ENCODE measurements at places on chromosomes 7 and 10.
A peak's percentile ranks its signal among the peaks of the same experiment; 100 is the strongest.

- no peak for DNase-seq
Observed at GRCh38 chr7:113263749-113264148, 145.4 kb upstream of the SMIM30 start.

- DNase-seq = peak; percentile 14
Observed at GRCh38 chr7:142024547-142024946, 28.9 kb downstream of the MGAM start.

- DNase-seq = no peak
Observed at GRCh38 chr7:142960955-142961512, 1.1 kb downstream of the KEL start.

- DNase-seq = no peak
Observed at GRCh38 chr10:7407368-7408290, 3.2 kb downstream of the SFMBT2 start.

GRCh38 chr10:95326396-95326795 lies 35.6 kb upstream of the PDLIM1 start:
- DNase-seq = no peak

GRCh38 chr10:22320591-22321155 lies at the start of gene BMI1:
Gene BMI1 (plus strand): TSS chr10:22321099. CDS start chr10:22326450, 5,351 bp downstream.
- peak; percentile 87 for DNase-seq

- DNase-seq = no peak
Observed at GRCh38 chr7:64639267-64640001, 26.5 kb upstream of the ZNF107 start.

DNA sequence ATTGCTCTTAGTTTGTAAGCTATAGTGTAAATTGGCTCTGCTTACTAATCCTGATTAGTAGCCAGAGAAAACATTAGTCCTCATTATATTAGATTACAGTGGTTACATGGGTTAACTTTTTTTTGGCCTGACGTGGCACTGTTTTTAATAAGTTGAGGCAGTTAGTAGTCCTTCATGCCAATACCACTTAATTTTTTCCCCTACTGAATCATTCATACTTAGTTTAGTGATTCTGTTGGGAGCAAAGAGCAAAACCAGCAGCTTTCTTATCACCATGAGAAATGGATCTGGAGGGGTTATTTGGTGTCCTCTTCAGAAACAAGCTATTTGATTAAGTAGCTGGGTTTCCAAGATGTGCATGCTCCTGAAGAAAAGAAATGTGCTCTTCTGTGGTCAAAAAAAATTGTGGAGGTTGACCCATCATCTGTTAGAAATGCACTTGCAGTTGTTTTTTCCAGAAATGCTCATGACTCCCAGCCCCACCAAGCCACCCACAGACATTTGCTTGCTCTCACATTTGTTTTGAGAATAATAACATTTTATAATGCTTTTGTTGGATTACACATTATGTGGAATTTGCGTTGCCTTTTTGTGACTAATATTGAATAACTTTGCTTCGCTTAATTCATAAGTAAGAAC lies 258.5 kb downstream of the HDAC9 start:
- DNase-seq = no peak

GRCh38 chr10:5827841-5828240 lies 14.6 kb upstream of the GDI2 start:
- no peak for DNase-seq

DNA sequence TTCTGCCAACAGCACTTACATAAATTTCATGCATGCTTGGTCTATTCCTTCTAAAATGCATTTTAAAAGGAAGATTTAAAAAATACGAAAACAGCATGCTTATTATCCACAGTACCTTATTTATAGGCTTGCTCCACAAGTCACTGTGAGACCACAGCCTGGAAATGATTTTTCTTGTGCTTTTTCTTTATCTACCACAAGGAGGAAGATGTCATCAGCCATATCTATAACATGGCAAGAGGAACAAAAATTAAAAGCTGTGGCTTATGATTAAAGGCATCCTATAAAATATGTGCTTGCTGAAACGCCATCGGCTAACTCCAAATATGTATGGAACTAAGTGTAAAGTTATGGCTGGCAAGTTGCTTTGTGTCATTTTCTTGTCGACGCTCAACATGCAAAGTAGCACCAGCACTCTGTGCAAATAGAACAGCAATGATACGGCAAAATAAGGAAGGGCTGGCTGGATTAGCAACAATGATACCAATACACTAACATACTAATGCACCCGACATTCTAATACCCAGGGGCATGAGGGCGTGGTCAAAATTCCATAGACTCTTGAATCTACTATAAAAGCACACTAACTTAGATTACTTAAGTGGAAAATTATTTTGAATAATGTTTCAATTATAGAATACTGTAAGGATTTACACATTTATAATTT lies 41.2 kb upstream of the AKR1E2 start:
- DNase-seq = no peak

DNA sequence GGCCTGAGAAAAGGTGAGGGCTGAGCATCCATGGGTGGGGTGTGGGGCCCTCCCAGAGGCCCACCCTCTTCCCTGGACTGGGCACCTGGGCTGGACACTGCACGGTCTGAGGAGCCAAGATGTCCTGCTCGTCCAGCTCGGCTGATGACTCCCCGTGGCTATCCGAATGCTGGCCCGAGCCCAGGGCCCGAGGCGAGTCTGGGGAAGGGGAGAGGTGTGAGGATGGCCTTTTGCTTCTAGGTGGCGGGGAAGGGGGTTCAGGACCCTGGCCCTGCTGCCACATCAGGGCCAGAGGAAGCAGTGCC lies 7.1 kb downstream of the NACAD start:
- DNase-seq = no peak

- peak; percentile 65 for DNase-seq
Observed at GRCh38 chr10:43846187-43846680, 197.6 kb upstream of the ZNF32 start.

All from urothelium cell line (cell line).